Activated naive CD4-positive, alpha-beta T cell treated with anti-CD3 and anti-CD28 coated beads, Interleukin-2, amount 50 U/mL, for 16 hours (primary cell): ENCODE measurements at places on chromosomes 2 and 18.

- DNase-seq = no peak
Observed at GRCh38 chr2:205245652-205246051, 436.6 kb upstream of the NRP2 start.

DNA sequence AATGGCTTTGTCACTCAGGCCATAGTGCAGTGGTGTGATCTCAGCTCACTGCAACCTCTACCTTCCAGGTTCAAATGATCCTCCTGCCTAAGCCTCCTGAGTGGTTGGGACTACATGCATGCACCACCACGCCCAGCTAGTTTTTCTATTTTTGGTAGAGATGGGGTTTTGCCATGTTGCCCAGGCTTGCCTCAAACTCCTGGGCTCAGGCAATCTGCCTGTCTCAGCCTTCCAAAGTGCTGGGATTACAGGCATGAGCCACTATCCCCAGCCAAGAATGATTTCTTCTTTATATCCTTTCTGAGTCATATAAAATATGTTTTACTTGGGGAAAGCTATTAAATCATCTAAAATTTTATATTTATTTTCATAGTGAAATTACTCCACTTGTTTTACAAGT is 61.3 kb downstream of the CYBRD1 start:
- DNase-seq = no peak

DNA sequence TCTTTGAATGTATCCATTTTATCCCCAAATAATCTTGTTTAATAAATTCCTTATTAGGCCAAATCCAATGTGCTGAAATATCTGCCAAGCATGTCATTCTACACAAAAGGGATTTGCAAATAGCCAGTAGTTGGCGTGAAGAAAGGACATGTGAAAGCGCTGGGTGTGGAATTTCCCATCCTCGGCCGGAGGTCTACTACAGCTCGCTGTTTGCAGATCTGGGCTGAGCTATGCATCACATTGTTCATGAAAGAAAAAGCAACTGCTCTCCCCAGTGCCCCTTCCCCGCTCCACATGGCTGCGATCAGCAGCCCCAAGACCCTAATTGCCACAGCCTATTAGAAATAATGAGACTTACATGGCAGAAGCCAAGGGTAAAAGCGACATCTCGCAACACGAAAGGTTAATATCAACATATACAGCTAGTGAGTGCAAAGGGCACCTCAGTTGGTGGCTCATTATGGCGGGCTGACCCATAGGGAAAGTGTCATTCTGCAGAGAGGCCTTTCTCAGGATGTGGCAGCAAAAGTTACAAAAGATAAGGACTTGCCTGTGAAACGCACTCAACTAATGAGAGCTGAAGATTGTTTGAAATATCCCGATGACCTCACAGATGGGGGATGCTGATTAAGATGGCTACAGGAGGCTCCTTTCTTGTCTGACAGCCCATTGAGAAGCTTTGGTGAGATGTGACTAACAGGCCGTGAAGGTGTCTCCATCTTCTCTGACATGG is 126.9 kb upstream of the CYP1B1 start:
- DNase-seq = no peak

- DNase-seq = no peak
Observed at GRCh38 chr2:29902356-29902755, 19.0 kb downstream of the ALK start.

- no peak for DNase-seq
Observed at GRCh38 chr2:105768961-105769452, 24.3 kb downstream of the NCK2 start.

DNA sequence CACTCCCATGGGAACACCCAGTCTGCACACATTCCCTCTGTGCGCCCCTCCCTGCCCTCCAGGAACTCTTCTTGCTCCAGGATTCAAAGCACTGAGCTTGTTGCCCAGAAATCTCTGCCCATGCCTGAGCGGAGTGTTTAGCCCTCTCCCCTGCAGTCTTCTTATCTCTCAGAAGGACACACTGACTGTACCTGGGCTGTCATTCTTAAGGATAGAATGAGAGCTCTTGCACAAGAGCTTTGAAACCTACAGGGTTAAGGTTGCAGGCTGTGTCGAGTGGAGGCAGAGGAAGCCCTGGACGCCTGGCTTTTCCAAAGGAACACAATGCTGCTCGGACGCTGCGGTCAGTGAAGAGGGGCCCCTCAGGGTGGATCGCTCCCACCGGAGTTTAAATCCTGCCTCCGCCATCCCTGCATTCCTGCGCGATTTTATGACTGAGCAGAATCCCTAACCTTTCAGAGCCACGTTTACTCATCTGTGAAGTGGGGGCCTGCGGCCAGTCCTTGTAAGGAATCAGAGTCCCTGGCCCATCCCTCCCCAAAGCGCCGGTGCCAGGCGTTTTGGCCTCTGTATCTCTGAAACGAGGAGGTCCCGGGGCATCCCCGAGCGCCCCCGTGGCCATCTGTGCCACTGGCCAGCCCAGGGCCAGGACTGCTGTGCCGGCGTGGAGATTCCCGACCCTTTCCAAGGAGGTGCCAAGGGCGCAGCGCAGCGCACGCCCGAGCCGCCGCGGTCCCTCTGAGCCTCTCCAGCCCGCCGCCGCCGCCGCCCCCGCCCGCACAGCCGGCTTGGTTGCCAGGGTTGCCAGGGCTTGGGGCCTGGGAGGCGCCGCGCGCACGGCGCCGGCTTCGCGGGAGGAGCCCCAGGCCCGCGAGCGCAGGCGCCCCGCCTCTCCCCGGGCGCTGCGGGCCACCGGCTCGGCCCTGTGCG is 58.9 kb downstream of the FAM168B start:
- DNase-seq = peak; percentile 45

GRCh38 chr18:12820506-12820905 is 63.5 kb downstream of the PTPN2 start:
- DNase-seq = no peak

DNA sequence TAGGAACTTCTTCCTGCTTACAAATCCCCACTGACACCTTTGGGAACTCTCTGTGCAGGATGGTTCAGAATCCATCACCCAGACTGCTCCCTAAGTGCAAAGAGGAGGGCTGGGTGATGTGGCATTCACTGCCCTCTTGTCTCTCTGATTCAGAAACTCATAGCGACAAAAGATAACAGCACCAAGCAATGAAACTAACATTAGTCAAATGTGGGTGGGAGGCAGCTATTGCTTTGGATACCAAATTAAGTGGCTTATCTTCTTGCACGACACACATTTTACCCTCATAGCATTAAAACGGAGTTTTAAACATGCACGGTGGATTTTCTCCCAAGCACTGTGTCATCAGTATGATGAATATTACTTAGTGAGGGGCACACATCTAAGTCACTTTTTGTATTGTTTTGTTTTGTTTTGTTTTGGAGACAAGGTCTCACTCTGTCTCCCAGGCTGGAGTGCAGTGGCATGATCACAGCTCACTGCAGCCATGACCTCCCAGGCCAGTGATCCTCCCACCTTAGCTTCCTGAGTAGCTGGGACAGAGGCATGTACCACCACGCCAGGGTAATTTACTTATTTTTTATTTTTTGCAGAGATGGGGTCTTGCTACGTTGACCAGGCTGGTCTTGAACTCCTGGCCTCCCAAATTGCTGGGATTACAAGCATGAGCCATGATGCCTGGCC is 40.9 kb upstream of the NEB start:
- no peak for DNase-seq

DNA sequence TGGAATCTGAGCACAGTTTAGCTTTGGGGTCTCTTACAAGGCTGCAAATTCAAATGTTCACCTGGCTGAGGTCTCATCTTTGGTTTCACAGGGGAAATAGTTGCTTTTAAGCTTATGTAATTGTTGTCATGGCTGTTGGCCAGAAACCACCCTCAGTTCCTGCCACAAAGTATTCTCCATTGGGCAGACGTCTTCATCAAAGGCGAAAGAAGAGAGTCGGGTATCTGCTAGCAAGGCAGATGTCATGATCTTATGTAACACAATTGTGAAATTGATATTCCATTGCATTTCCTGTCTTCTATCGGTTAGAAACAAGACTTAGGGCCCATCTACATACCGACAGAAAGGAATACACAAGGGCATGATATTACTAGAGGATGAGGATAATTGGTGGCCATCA is 816.2 kb downstream of the MBD2 start:
- DNase-seq = no peak

DNA sequence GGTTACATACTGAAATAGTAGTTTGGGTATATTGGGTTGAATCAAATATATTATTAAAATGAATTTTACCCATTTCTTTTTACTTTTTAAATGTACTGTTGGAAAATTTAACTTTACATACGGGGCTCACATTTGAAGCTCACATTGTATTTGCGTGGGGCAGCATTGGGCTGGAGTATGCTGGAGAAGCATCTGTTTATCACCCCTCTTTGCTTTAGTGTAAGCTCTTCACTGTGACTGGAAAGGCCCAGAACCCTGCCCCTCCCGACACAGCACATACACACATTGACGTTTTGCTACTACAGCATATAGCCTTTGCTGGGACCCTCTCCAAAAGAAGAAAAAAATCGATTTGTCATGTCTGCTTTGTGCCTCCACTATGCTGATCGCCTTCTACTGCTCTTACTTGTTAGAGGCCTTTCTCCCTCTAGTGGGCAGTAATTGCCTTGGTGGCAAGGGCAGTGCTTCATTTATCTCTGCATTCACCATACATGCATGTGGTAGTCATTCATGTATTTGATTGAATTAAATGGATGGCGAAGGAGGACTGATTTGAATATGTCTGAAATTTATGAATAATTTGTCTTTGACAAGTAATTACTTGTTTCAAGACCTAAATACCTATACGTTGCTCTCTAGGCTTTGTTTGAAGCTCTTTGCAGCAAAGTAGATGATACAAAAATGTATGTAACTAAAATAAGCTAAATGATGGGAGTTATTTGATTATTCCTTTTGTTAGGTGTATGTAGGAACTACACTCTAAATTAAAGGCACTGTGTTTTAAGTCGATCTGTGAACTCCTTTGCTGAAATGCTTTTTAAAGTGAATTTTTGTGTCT is 37.4 kb downstream of the VAPA start:
- no peak for DNase-seq

GRCh38 chr2:146873056-146873455 is 971.8 kb upstream of the ACVR2A start:
- no peak for DNase-seq

- no peak for DNase-seq
Observed at GRCh38 chr2:234395891-234396420, 100.9 kb downstream of the ARL4C start.

GRCh38 chr2:232887171-232887850 is 17.2 kb downstream of the SNORC start:
- DNase-seq = no peak

- DNase-seq = no peak
Observed at GRCh38 chr2:150517951-150518680, 30.6 kb upstream of the RND3 start.

DNA sequence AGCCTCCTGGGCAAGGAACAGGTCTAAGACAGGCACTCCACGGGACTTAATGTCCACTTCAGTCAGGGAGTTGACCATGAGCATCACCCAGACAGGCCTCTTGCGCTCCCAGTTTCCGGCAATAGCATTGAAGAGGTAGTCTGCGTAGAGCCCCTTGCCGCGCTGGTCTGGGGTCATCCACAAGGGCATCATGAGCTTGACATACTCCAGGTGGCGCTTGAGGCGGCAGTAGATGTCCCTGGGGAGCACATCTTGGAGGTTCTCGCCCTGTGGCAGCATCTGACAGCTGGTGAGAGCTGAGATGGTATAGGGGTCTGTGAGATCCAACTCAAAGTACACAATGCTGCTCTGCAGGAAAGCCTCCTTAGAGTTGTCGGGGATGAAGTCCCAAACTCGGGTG is 10.6 kb downstream of the TRABD2A start:
- DNase-seq = no peak

GRCh38 chr2:113215056-113215455 is 41.3 kb downstream of the PSD4 start:
- no peak for DNase-seq

DNA sequence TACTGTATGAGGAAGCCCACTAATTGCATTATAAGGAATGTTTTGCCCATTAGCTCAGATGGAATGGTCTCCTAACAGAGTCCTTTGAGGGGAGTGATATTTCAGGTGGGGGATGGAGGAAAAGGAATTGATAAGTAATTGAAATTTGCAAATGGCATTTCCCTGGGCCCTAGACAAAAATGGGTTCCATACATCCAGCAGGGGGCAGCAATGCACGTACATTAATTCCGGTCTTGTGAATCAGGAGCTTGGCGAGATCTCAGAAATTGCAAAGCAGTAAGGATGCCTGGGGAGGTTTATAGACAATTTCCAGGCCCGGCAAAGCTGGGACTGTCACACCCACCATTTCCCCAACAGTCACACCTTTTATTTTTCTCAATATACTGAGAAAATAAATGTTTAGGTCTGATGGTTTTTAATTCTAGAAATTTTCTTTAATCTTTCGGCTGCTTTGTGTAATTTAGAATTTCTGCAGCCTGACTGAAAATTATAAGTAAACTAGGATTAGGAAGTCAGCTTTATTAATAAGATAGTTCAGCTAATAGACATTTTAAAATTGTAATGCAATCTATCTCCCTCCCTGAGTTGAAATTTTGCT is 122.8 kb downstream of the LYPD1 start:
- peak; percentile 19 for DNase-seq

- no peak for DNase-seq
Observed at GRCh38 chr2:75787532-75788132, 76.9 kb upstream of the GCFC2 start.

DNA sequence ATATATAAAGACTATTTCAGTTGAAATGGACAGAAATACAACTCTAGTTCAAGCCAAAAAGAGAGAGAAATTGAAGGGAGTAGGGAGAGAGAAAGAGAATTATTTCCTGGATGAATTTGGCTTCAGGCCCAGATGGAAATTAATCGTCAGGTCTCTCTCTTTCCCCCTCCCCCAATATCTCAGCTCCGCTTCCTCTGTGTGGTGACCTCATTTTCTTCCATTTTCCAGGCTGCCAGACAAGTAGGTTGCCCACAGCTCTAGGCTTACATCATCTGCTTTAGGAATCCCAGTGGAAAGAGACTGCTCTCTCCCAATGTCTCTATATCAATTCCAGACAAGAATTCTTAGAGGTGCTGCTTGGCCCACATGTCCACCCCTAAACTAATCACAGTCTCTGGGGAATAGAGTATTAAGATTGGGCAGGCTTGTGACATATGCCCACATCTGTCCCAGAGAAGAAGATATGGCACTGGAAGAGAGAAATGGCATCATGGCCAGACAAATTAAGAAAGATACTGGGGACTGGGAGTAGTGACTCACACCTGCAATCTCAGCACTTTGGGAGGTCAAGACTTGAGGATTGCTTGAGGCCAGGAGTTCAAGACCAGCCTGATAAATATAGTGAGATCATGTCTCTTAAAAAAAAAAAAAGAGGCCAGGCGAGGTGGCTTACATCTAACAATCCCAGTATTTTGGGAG is 37.2 kb upstream of the CFAP36 start:
- DNase-seq = no peak
